Fibroblast of the aortic adventitia (primary cell): ENCODE measurements at places on chromosomes 12 and 14.

DNA sequence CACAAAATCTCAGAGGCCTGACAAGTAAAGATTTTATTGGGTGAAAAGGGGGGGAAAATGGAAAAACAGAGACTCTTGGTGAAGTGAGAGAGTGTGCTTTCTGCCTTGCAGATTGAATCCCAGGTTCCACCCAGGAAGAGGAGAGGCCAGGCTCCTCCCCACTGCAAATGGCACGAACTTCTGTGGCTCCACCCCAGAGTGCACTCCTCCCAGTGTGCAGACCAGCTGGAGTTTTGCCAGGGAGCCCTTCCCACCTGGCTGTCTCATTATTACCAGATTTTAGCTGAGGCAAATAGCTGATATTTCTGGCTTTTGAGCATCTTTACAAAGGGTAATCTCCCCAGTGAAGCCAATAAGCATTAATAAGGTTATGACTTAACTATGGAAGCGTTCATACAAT, 51.9 kb downstream of the TESPA1 start:
- DNase-seq, result peak; percentile 21

DNA sequence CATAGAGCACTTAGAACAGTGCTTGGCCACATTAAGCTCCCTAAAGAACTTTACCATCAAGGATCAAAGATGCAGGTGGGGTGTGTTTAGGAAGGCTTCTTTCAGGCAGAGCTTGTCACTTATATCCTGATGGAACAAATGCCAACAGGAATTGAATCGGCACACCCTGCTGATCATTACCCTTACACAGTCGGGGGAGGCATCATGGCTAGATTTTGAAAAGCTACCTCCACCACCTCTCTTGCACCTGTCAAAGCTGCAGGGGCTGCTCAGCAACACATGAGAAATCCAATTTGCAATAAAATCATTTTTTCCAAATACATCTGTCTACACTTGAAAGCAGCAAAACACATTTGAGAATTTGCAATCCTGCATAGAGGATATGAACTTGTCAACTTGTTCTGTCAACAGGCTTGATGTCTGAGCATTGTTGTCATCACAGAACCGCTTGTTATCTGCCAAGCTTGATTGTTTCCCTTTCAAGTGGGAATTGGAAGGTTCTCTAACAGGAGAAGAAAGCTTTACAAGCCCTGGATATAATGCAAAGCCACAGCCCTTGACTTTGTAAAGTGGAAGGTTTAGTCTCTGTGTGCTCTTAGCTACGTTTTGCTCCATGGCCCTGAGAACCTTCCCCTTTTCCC, 24.6 kb upstream of the TRIM9 start:
- no peak for DNase-seq

DNA sequence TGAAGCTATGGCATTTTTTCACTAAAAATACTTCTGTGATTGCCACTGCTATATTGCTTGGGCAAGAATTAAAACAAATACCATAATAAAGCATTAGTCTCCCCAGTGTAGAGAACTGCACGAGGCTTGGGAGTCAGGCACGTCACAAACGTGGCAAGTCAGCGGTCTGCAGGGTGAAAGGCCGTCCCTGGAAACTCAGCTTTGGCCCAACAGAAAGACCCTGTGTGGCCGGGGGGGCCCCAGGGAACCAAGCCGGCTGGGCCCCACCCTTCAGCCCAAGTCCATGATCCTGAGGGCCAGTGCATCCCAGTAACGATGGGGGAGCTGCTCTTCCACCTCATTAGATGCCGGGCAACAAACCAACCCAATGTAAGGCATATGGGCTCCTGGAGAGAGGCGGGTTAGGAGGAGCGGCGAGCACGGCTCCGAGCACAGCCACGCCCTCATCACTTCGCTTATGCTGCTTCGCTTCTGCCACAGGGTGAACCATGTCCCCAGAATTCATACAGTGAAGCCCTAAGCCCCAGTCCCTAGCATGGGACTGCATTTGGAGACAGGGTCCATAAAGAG, 50.9 kb upstream of the GPR68 start:
- DNase-seq, result no peak

DNA sequence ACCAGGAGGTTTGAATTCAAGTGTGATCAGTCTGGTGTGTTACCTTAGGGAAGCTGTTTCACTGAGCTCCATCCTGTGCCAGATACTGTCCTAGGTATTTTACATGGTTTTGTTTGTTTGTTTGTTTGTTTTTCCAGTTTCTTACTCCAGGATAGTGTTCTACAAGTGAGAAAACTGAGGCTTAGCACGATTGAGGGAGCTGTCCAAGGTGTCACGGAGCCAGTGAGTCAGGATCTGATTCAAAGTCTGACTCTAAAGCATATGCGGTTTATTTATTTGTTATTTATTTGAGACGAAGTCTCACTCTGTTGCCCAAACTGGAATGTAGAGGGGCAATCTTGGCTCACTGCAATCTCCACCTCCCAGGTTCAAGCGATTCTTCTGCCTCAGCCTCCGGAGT, 79.7 kb upstream of the GNG2 start:
- DNase-seq, result peak; percentile 22

DNA sequence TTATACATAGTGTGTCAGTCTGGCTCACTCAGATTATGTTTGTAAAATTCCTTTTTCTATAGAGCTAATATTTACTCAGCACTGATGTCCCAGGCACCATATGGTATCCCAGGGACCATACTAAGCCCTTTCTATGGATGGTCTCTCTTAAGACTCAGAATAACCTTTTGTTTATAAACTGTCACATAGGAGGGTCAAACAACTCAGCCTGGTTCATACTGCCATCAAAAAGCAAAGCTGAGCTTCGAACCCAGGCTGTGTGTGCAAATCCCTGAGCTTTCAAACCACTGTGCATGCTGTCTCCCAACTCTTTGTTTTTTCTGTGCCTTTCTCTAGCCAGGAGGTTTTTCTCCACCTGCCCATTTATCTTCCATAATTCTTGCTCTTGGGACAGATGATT, 135.6 kb upstream of the ARHGAP5 start:
- no peak for DNase-seq

GRCh38 chr12:109693653-109694600, 19.7 kb upstream of the FAM222A start:
- DNase-seq, result no peak

- no peak for DNase-seq
These were observed 76.1 kb downstream of the TSHR start for GRCh38 chr14:81031488-81031887.

DNA sequence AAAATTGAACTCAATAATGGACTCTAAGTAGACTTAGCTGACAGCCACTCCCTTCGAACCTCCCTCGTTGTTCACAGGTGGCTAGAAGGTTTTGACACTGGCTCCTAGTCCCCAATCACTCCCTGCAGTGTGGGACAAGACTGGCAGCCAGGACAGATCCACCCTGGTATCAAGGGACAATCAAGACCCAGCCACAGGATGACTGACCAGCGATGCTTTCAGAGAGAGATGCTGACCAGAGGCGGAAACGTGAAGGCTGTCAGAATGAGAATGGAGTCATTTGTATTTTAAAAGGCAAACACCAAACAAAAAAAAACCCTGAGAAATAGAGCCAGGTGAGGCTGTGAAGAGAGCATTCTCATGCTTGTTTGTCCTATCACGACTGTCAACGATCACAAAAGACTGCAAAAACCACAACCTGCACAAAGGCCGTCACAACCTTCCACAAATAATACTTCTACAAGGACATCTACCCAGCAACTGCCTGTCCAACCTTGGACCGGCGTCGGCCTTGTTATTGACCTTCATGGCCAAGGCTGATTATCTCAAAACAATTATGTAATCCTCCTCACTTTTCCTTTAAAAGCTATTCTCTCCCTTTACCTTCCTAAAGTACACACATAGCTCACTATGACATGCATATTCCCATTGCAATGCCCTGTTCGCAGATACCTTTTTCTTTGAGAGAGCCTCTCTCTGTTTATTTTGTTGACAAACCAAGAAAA, 13.2 kb downstream of the EIF5 start:
- DNase-seq, result no peak

DNA sequence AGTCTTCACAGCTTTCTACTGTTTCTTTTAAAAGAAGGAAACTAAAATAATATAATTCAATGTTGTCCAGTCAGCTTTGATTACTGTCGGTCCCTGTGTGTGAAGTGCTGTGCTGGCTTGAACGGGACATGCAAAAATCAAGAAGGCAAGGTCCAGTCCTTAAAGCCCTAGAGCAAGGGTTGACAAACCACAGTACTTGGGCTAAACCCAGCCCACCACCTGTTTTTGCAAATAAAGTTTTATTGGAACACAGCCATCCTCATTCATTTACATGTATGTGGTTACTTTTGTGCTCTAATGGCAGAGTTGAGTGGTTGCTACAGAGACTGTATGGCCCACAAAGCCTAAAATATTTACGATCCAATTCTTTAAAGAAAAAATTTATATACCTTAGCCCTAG, 41.2 kb upstream of the TCL1B start:
- DNase-seq, result no peak

GRCh38 chr14:38040411-38040810, 167.3 kb upstream of the SSTR1 start:
- no peak for DNase-seq

GRCh38 chr14:74464785-74465184, 28.3 kb downstream of the NPC2 start:
- DNase-seq, result no peak

DNA sequence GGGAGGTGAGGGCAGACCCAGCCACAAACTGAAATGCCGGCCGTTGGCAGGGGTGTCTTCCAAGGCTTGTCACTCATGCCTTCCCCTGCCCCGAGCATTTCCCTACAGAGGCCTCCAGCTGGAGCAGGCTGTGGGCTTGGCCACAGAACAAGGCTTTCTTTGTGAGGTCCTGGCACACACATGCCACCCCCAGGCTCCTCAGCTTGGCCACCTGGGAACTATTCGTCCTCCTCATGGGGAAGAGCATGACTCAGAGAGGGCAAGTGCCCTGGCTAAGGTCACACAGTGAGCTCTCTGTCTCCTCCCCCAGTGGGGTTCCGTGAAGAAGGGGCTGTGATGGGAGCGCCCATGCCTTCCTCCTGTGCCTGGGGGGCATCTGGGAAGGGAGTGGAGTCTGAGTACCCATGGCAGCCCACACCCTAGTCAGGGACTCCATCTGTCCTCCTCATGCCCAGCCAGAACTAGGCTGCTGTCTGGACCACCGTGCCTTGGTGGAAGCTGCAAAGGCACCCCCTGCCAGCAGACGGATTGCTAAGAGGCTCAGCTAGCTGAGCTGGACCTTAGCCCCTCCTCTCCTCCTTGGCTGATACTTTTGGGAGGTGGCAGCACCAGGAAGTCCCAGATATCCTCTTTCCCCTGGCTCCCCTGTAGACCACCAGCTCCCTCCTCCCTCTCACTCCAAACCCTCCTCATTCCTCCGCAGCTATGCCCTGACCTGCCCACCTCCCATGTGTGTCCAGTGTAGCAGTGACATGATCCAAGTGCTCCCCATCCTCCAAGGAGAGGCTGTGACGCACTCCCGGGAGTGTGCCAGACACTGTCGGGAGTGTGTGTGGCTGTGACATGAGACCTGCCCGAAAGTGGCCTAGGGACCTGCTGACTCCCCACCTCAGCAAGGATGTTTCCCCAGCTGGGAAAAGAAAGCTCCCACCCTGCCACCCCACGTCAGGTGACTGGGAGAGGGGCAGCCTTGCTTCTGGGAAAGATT, 21.4 kb downstream of the ABCB9 start:
- DNase-seq, result no peak

- DNase-seq, result no peak
These were observed 56.5 kb downstream of the MVK start for GRCh38 chr12:109630107-109630506.

DNA sequence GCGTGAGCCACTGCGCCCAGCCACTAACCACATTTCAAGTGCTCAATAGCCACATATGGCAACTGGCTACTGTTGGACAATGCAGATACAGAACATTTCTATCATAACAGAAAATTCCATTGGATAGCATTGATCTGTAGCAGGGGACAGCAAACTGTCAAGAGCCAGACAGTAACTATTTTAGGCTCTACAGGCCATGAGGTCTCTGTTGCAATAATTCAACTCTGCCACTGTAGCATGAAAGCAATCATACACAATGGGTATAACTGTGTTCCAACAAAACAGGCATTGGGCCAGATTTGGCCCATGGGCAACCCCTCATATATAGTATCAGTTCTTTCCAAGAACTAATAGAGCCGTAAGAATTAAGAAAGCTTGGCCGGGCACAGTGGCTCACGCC, 8.0 kb downstream of the CSRNP2 start:
- no peak for DNase-seq

DNA sequence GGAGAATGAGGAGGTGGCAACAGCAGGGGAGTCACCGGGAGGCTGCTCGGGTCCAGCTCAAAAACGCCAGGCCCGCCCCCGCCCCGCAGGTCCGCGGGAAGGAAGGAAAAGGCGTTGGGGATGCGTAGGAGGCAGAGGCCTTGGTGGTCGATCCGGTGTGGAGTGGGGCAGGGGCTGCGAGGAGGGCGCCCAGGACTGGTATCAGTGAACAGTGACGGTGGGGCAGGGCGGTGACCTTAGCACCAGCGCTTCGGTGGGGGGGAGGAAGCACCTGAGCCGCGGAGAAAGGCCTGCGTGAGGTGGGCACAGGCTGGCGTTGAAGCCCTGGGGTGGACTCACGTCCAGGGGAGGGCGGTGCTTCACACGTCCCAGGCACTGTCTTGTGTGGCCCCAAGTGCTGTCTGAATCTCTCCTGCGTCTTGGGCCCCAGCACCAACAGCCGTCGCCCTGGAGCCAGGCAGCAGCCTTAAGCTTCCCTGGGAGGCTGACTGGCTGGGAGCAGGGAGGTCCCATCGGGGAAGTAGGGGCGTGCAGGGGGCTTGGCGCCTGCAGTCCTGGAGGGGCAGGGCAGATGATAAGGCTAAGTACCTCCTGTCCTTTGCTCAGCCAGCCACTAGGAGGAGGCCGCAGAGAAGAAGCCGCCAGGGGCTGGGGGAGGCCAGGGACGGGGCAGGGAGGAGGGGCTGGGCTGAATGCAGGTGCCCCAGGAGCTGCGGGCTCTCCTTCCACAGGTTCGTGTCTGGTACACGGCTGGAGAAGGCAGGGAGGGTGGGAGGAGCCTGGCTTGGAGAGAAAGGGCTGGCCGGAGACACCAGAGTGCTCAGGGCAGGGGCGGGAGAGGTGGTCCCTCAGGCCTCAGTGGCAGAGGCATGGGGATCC, 26.5 kb downstream of the ZBTB42 start:
- DNase-seq, result peak; percentile 24

GRCh38 chr12:92419201-92419600, 273.6 kb upstream of the BTG1 start:
- DNase-seq, result peak; percentile 24

- DNase-seq, result no peak
These were observed 18.3 kb downstream of the GPR132 start for GRCh38 chr14:105046891-105047282.

- no peak for DNase-seq
These were observed 11.5 kb downstream of the COL2A1 start for GRCh38 chr12:47992776-47993175.

DNA sequence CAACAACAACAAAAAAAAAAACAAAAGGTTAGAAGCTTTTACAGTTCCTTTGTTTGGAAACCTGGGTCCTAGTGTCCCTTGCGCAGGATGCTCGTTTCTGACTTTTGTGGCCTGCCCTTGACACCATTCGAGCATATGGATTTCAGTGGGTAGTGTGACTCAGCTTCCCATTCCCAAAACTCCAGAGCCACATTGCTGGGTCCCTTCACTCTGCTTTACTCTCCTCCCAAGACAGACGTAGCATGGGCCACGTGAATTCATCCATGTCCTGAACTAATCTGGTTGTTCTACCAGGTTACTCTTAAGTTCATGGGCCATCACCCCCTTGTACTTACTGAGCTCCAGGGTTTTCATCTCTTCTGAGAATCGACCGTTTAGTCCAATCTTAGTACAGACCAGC, 68.0 kb upstream of the MAX start:
- DNase-seq, result no peak

- DNase-seq, result no peak
These were observed 3.5 kb upstream of the KLC1 start for GRCh38 chr14:103625356-103626095.
